ENCODE measurements at places on chromosomes 2 and 18.

GRCh38 chr2:28435814-28436351 lies 43.2 kb downstream of the FOSL2 start:
- DNase-seq: no peak

GRCh38 chr2:215421859-215422461 lies 13.9 kb downstream of the FN1 start:
- DNase-seq: no peak

DNA sequence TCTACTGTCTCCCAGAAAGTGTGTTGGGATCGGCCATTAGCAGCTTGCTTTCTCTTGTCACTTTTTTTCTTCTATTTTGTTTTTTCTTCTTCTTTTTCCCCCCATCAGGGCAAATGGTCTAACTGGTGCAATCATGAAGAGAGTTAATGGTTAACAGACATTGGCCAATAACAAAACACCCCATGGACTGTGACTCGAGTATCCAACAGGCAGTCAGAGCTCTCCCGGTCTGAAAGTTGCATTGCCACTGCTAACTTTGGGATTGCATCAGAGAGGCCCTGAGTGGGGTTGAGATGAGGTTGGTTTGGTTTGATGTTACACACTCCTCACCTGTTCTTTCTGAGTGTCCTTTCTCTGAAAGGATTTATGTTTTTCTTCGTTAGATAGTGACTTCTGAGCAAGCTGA lies 12.9 kb upstream of the SNORC start:
- no peak for DNase-seq

DNA sequence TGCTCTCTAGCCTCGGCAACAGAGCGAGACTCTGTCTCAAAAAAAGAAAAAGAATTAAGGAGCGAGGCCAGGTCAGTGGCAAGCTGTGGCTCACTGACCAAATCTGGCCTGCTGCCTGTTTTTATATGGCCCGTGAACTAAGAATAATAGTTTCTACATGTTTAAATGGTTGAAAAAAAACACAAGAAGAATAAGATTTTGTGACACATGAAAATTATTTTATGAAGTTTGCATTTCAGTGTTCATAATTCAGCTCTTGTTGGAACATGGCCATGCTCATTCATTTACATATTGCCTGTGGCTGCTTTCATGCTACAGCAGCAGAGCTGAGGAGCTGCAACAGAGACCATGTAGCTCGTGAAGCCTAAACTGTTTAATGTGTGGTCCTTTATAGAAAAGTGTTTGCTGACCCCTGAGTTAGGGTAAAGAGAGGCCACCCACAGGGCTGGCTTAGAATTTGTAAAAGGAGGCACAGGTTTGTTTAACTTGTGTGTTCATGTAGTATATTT lies 59.5 kb downstream of the MFSD6 start:
- DNase-seq: no peak

- no peak for DNase-seq
These were observed 30.0 kb downstream of the VIL1 start for GRCh38 chr2:218448934-218449333.
